ENCODE measurements at places on chromosomes 7 and 10.

- no peak for DNase-seq
Observed at GRCh38 chr10:20596911-20597310, 300.2 kb downstream of the NEBL start.

GRCh38 chr7:70178787-70179186 is 580.5 kb downstream of the AUTS2 start:
- DNase-seq, result no peak

GRCh38 chr7:142375710-142376313 is 118.0 kb upstream of the PRSS58 start:
- no peak for DNase-seq

DNA sequence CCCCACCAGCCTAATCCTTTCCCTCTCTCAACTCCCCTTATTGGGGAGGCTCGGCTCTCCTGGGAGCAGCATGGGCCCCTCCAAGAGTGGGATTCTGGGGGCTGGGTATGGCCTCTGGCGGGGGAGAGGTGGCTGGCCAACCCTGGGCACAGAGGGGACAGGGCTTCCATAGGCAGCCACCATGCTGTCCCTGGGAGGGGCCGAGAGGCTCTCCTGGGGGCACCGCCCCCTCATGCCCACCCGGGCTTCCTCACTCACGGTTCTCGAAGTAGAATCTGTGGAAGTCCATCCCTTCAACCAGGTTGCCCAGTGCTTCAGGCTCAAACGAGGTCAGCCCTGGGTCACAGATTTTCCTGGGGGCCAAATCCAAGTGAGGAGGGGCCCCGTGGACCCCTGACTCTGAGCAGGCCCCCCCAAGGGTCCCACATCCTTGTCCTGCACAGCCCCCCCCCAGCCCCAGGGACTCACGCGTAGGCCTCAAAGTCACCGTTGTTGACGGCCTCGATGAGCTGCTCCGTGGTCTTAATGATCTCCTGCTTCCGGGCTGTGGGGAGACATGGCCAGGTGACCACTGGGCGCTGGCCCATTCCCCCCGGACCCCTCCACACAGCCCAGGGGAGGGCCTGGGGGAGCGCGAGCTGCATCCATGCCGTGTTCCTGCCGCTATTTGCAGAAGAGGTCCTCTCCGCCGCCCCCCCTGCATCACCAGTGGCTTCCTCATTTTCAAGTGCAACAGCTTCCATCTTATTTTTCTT is 19.8 kb downstream of the YKT6 start:
- no peak for DNase-seq

- no peak for DNase-seq
Observed at GRCh38 chr7:54392935-54393334, 149.2 kb upstream of the VSTM2A start.

GRCh38 chr10:31709028-31709427 is 219.6 kb downstream of the ARHGAP12 start:
- DNase-seq, result no peak

- no peak for DNase-seq
Observed at GRCh38 chr10:126137562-126138221, 241.3 kb downstream of the FANK1 start.

DNA sequence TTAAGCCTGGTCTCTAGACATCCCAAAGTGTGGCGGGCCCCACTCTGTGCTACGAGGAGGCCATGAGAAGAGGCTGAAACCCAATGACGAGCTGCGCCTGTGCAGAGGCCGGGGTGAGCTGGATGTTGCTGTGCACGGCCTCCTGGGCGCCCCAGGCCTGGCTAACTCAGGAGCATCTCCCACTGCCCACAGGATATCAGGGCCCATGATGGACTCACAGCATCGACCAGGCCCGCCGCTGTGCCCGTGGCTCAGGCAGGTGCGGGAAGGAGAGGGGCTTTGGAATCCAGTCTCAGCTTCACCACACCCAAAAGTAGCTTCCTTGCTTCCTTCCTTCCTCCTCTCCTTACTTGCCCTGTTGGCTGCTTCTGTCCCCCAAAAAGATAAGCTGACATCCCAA is 4.6 kb upstream of the CNPY1 start:
- DNase-seq, result no peak

DNA sequence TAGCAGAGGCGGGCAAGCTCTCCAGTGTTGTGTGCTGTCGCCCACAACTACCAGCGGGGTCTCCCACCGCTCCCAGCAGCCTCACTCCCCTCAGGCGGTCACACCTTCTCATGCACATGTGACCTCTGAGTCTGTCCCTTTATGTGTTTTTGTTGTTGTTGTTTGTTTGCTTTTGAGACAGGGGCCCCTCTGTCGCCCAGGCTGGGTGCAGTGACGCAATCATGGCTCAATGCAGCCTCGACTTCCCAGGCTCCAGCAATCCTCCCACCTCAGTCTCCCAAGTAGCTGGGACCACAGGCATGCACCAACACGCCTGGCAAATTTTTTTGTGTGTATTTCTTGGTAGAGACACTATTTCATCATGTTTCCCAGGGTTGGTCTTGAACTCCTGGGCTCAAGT is 1.5 kb downstream of the CPSF4 start:
- peak; percentile 24 for DNase-seq

- DNase-seq, result no peak
Observed at GRCh38 chr10:62665771-62666170, 138.7 kb upstream of the ADO start.

DNA sequence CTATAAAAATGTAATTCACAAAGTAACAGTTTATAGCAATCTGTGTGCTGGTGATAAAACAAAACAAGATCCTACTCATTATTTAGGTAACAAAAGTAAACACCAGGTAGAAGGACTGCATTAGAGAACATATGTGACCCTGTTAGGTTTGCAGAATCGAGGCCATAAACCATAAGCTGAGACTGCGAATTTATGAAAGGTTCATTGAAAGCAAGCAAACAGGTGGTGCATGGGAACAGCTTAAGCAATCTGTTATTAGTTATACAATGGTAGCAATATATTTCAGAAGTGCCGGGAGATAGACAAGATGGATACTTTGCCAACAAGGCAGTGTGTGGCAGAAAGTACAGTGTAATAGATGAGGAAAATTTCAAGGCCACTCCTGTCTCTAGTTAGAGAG is 23.5 kb upstream of the FAM133B start:
- DNase-seq, result no peak

GRCh38 chr7:154347700-154348266 is 295.6 kb downstream of the DPP6 start:
- no peak for DNase-seq

- no peak for DNase-seq
Observed at GRCh38 chr10:122068844-122069243, 79.9 kb downstream of the TACC2 start.

GRCh38 chr10:133475425-133475734 is 21.6 kb downstream of the SCART1 start:
- DNase-seq, result no peak

- no peak for DNase-seq
Observed at GRCh38 chr10:69818676-69819239, 17.1 kb downstream of the COL13A1 start.

Data from AG09309 (cell line).